ENCODE measurements at places on chromosomes 13 and 19.
A peak's percentile ranks its signal among the peaks of the same experiment; 100 is the strongest.

DNA sequence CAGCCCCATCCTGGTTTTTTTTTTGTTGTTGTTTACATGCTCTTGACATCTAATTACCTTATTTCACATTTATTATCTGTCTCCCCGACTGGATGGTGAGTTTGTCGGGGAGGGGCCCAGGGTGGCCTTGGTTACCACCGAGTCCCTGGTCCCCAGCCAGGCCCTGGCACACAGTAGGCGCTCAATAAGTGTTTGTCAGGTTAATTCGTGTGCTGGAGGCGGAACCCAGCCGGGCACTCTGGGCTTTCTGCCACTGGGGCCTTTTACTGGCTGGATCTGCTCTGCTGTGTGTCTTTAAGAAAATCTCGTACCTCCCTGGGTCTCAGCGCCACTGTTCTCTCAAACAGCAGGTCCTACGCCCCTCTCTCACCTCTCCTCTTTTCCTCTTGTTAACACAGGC lies 4.6 kb downstream of the NRTN start:
- no peak for DNase-seq

- DNase-seq: no peak
Observed at GRCh38 chr13:91112201-91112923, 235.1 kb upstream of the MIR17HG start.

DNA sequence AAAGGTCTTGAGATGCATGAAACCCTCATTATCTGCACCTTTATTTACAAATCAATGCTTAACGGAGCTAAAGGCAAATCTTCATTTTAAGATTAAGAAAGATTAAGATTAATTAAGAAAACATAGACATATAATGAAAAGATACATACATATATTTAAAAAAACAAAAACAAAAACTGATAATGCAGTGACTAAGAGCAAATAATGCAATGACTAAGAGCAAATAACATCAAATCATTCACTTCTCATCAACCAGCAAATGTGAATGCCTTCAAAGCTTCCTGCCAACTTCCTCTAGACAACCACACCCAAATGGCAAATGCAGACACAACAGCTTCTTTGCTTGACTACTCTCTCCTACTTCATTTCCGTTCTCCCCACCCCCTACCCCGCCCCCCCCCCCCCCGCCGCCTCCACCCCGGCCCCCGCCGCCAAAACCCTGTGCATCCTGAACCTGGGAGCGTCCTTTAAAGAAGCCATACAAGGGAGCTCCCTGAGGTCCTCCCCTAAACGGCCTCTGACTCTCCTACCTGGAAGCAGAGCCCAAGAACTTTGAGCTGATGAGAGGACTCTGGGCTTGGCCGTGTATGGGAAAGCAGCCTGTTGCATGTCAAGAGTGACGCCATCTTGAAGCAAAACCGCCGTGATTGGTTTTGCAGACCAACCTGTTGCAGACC lies 24.5 kb downstream of the TEX101 start:
- DNase-seq: peak; percentile 75

GRCh38 chr13:21476893-21477472 lies 17.9 kb upstream of the ZDHHC20 start:
- peak; percentile 91 for DNase-seq

GRCh38 chr13:49840266-49840665 lies 47.8 kb upstream of the KPNA3 start:
- DNase-seq: no peak
